Myometrial cell (primary cell): ENCODE measurements at places on chromosomes 7 and 10. TPM values are rescaled to one million over a fixed set of nuclear protein-coding genes. Genes with fewer than 3 reads are reported as not detected.

LRRN3 gene
- 4.1 and 7.5 TPM in 2 replicates for total RNA-seq

PNLIP gene
- not detected in 2 replicates for total RNA-seq

ACBD7 gene
- total RNA-seq = 3.7 and 4.3 TPM in 2 replicates

SLC13A1 gene
- not detected in 2 replicates for total RNA-seq

SPDYE16 gene
- total RNA-seq = not detected in 2 replicates

PALD1 gene
- under 0.01 TPM in 2 replicates for total RNA-seq

FAM221A gene
- total RNA-seq = 0.58 TPM in 1 of 2 replicates, not detected in the other

INMT gene
- 4.9 and 6.6 TPM in 2 replicates for total RNA-seq
